Activated T-helper 1 cell treated with anti-CD3 and anti-CD28 coated beads, Interleukin-2, amount 50 U/mL, for 16 hours (primary cell): ENCODE measurements at places on chromosomes 5 and 9.
A peak's percentile ranks its signal among the peaks of the same experiment; 100 is the strongest.

DNA sequence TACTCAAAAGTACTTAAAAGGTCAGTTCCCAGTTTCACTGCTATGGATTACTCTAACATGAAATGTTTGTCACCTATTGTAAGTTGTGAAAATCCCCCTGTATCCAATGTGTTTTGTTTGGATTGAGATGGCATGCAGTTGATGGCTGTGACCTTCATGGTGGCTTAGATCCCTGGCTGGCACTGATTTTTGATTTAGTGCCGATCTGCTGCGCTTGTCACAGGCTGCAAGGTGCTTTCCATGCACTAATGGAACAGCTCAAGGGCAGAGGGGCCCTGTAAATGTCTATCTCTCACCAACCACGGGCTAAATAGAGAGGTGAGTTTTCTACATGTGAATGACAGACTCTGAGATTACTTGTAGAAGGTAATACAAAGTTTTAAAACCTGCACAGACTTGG, 69.8 kb upstream of the WDR41 start:
- no peak for DNase-seq

- no peak for DNase-seq
These were observed 120.1 kb downstream of the XRCC4 start for GRCh38 chr5:83197326-83197967.

GRCh38 chr9:92140074-92140753, 25.0 kb upstream of the SPTLC1 start:
- peak; percentile 43 for DNase-seq

DNA sequence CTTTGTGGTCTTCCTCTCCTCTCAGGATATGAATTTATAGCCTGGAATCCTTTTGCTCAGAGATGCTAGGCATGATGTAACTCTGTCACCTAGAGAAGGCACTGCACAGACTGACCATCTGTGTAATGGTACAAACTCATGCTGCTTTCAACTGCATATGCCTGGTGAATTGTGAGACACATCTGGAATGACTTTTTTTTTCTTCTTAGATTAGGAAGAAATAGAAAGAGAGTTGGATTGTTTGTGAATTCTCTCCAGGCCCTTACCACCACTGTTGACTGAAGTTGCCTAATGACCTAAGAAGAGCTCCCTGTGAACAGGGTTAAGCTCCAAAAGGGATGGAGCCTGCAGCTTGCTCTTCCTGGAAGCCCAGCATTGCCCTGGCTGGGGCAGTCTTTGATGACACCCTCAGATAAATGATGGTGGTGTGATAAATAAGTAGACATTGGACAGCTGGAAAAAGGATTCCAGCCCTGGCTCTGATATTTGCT, 47.8 kb upstream of the TRIM32 start:
- no peak for DNase-seq

DNA sequence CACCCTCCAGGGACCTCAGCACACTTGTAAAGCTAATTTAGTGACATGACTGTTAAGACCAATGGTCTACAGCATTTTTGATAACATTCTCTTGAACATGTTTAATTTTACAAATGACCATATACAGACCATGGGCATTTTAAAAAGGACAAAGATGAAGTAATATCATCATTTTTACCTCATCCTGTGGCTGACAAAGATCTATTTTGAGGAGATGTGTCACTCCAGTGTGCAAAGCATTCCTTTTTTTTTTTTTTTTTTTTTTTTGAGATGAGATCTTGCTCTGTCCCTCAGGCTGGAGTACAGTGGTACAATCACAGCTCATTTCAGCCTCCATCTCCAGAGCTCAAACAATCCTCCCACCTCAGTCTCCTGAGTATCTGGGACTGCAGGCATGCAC, 118.2 kb upstream of the TBC1D2 start:
- no peak for DNase-seq

DNA sequence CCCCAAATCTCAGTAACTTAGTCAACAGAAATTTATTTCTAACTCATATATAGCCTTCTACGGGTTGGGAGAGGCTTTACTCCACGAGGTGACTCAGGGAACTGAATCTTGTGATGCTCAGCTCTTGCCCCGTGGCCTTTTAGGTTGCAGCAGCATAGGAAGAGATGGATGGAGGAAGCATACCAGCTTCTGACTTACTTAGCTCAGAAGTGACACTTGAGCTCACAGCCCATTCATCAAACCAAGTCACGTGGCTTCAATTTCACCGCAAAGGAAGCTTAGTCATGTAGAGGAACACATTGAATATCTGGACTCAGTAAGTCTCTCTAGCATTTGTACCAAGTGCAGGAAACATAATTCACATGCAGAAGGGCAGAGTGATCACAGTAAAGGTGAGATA, 124.1 kb upstream of the KCNN2 start:
- no peak for DNase-seq

DNA sequence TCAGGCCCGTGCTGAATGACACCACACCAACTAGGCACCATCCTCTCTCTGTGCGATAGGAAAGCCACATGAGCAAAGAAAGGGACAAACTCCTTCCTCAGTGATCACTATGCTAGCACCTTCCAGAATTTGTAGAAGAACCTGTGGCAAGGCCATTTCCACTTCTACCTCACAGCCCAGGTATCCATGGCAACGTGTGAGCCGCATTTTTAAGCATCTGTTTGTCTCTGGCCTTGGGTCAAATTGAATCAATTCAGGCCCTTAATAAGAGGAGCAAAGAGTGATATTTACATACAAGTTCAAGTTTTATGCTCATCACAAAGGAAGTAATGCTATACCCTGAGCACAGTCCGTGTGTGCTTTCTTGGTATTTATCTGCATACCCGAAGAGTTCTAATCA, 179.3 kb downstream of the SLC12A2 start:
- no peak for DNase-seq

- DNase-seq: no peak
These were observed 1.2 kb downstream of the TIFAB start for GRCh38 chr5:135450952-135451351.

DNA sequence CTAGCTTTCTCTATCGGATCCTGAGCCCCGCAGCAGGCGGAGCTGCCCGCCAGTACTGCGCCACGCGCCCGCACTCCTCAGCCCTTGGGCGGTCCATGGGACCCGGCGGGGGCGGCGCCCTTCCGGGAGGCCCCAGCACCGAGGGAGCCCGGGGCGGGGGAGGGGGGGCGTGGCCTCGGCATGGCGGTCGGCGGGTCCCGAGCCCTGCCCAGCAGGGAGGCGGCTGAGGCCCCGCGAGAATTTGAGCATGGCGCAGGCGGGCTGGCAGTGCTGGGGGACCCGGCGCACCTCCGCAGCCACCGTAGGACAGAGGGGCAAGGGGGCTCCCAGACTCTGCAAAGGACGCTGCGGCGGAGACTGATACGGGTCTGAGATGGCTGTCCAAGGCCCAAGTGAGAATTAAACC, 6.8 kb downstream of the ZDHHC11B start:
- no peak for DNase-seq

- no peak for DNase-seq
These were observed 210.3 kb upstream of the TNC start for GRCh38 chr9:115328228-115328627.

DNA sequence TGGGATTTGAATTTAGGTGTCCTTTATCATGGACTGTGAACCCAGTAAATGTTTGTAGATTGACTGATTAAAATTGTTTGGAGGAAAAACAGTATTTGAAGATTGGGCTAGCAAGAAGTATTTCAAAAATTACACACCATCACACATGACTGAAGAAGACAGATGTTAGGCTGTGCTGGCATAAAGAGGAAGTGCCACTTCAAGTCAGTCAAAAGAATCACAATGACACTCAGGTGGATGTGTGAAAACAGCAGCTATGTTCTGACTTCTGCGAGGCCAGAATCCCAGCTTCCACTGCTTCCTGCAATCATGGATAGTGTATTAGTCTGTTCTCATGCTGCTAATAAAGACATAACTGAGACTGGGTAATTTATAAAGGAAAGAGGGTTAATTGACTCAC, 393.3 kb downstream of the DMRT2 start:
- no peak for DNase-seq

DNA sequence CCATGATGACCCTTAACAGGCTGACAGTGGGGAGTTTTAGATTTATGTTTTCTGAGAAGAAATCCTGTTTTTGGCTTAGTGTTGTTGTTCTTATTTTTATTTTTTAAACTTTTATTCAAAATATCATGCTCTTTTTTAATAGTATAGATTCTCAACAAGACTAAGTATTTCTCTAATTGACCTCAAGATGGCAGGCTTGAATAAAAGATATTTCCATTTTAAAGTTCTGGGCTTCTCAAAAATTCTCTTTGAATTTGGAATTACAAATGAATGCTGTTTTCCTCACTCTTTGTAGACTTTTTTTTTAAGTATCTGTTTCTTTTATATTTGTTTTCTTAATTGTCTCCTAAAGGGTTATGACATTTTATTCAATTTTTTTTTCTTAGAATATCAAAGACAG, 50.0 kb upstream of the SH3GL2 start:
- no peak for DNase-seq
